Stimulated activated CD4-positive, alpha-beta T cell treated with anti-CD3 and anti-CD28 coated beads, Interleukin-2, amount 100 ng/mL, for 4 hours (primary cell): ENCODE measurements at places on chromosomes 1 and 21.

- DNase-seq, result no peak
Measured at GRCh38 chr1:101022294-101022693, 3.3 kb downstream of the DPH5 start.

- DNase-seq, result no peak
Measured at GRCh38 chr1:180254854-180255253, 24.8 kb downstream of the LHX4 start.

GRCh38 chr1:168484083-168484482 is 59.7 kb downstream of the XCL2 start:
- no peak for DNase-seq

DNA sequence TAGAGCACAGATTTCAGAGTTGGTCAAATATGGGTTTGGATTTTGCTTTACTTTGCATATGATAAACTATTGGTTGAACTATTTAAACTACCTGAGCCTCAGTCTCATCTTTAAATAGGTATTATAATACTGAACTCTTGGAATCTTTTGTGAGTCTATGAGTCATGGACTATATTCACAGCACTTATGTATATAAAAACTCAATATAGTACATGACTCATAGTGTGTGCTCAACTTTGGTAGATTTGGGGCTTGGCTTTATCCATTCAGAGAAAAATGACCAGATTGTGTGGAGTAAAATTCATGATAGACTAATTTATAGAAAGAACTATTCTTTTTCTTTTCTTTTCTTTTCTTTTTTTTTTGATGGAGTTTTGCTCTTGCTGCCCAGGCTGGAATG is 28.7 kb downstream of the FCRL3 start:
- DNase-seq, result no peak

DNA sequence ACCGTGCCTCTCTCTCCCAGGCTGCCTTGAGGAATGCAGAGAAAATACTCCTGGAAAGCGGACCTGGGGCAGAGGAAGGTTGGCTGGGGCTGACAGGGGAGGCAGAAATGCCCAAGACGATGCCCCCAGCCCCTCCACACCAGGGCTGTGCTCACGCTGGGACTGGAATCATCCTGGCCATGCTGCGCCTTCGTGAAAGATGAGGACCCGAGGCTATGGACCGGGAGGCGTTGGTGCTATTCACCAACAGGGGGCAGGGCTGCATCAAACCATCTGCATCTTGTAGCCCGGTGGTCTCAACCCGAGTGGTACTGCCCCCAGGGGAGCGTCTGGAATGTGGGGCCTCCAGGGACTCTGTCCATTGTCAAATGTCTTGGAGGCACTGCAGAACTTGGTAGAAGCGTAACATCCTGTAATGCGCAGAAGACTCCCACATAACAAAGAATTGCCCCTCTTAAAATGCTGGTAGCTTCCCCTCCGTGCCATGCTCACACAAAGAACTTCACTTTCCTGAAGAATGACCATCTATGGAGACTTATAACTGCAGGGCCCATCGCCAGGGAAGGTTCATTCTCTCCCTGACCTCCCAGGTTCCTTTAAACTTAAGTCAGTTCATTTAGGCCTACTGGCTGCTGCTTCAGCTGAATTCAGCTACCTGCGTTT is 251.2 kb downstream of the RRAGC start:
- no peak for DNase-seq

DNA sequence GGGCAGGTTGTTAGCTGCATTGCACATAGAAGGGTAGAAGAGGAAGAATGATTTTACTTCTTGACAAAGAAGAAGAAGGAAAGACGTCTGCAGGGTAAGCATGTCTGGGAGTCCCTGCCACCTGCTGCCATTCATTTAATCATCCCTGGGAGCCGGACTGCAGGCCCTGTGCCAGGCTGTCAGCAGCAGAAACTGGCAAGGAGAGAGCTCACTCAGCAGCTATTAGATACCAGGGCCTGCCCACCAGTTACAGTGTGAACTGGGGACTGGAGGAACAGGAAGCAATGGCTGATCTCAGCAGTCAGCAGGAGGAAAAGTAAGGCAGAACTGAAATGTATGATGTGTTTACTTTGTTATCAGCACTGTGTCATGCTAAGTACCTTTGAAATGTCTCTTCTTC is 75.7 kb upstream of the C1orf87 start:
- DNase-seq, result no peak

DNA sequence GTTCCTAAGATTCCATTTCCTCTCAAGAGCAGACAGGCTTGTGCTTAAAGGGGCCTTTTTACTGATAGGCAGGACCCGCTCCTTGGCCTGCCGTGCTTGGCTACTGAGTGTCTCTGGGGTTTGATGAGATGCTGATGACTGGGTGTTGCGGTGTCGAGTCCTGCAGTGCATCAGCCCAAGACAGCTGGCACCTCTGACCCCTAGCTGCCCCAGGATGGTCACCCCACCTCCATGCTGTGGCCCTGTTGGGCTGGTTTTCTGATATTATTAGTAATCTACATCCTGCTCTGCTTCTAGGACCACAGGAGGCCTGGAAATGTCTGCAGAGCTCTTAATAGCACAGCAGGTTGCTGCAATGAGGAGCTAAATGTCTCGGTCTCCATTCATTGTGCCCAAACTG is 28.7 kb downstream of the LRRC71 start:
- no peak for DNase-seq

GRCh38 chr1:185373813-185374529 is 56.9 kb upstream of the IVNS1ABP start:
- DNase-seq, result no peak

DNA sequence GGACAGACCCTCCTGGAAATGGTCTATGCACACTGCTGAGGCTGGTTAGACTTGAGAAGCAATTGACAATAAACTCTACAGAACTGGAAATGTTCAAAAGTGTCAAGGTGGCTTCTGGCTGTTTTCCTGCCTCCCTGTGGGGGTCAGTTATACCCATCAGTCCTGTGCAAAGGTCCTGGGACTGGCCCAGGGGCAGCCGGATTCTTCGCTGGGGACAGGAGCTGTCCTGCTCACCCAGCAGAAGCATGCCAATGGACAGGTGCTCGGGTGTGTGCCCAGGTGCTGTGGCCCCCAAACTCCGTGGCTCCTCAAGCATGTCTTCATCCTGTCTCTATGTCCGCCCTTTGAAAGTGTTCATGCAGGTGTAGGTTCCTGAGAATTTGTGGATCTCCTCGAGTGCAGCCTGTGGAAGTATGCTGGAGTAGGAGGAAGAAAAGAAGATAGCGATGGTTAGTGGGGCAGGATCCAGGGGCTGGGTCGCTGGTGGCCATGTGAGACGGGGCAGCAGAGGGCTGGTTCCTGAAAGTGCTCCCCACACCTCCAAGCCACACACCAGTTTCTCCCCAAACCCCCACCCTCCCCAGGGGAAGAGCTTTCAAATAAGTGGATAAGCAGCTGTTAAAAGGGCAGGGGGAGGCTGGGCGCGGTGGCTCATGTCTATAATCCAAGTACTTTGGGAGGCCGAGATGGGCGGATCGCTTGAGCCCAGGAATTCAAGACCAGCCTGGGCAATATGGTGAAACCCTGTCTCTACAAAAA is 49.8 kb downstream of the DHRS3 start:
- no peak for DNase-seq

DNA sequence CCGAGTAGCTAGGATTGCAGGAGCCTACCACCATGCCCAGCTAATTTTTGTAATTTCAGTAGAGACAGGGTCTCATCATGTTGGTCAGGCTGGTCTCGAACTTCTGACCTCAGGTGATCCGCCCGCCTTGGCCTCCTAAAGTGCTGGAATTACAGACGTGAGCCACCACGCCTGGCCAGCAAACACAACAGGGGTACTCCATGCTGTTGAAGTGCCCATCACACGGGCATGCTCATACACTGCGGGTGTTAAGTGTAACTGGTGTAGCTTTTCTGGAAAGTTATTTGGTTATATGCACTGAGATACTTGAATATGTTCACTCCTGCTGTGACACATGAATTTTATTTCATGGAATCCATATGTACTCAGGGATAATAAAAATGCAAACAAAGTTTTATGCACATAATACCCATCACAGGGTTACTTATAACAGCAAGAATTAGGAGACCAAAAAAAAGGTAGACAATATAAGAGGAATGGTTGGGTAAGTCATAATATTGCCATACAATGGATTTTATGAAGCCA is 9.2 kb downstream of the SRSF4 start:
- DNase-seq, result no peak

- DNase-seq, result no peak
Measured at GRCh38 chr1:156897078-156897825, 3.7 kb downstream of the PEAR1 start.

DNA sequence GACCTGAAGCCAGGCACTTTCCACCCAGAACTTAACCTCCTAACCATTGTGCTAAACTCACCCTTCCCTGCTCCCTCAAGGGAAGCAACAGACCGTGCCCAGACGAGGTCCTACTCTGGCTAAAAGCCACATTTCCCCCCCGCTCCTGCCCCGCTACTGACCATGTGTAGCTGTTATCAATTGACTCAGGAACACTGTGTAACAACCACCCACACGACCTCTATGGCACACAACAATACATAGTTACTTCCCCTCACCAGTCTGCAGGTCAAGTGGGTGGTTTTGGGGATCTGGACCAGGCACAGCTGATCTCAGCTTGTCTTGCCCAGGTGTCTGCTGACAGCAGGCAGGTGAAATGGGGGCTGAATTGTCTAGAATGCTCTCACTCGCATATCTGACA is 40.1 kb downstream of the CAMK2N1 start:
- no peak for DNase-seq

- no peak for DNase-seq
Measured at GRCh38 chr1:45394342-45394741, 54.1 kb upstream of the MUTYH start.

DNA sequence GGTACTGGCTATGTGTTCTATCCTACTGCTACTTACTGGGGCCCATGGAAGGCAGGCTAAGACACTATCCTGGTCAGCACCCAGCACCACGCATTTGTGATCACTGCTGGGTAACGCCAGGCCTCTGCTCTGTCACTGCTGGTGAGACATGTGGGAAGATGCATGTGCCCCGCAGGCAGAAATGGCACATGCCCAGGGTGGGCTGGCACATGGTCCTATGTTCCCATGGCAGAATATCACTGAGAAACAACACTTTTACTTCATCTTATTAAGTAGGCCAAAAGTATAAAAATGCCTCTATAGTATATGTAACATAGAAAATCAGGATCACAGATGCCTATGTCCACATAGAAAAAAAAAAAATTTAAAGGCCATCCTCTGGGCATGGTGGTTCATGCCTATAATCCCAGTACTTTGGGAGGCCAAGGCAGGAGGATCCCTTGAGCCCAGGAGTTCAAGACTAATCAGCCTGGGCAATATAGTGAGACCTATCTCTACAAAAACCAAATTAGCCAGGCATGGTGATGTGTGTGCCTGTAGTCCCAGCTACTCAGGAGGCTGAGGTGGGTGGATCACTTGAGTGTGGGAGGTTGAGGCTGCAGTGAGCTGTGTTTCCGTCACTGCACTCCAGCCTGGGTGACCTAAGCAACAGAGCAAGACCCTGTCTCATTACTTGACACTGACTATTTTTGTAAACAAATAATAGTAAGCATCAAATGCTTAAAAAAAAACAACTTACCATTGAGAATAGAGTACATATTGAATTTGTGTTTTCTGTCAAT is 11.5 kb downstream of the DDX59 start:
- no peak for DNase-seq

GRCh38 chr1:46653405-46653958 is 14.7 kb downstream of the ATPAF1 start:
- DNase-seq, result no peak

- no peak for DNase-seq
Measured at GRCh38 chr1:45306319-45306718, 20.4 kb upstream of the HPDL start.

DNA sequence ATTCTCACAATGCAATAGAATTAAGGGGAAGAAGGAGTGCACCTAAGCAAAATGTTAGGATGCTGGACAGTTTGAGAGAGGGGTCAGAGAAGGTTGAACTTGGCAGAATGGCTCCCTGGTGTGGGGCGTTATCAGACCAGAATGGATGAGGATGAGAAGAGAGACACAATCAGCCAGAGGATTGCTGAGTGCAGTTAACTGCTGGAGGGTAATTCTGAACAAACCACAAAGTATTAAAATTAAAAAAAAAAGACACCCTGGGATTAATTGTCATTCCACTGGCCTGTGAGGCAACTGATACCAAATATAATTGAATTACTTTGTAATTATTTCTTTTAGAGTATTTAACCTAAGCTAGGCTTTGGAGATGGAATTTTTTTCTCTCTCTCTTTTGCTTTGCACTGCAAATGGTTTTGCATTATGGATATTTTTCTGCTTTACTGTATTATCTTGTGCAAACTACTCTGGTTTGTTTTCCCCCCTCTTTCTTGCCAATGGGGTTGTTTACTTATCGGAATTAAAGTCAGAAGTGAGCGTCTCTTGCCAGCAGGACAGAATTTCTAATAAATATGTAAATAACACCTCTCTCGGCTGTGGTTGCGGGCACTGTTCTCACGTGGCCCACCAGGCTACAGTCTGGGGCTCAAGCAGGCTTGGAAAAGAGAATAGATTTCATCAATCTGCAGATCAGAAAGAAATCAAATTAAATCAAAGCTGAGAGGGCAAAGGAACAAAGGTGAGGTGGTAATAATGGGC is 572.9 kb upstream of the CAMK1G start:
- no peak for DNase-seq

- DNase-seq, result no peak
Measured at GRCh38 chr1:7209336-7209735, 424.1 kb downstream of the CAMTA1 start.

- no peak for DNase-seq
Measured at GRCh38 chr1:109849655-109850054, 61.0 kb upstream of the CSF1 start.

DNA sequence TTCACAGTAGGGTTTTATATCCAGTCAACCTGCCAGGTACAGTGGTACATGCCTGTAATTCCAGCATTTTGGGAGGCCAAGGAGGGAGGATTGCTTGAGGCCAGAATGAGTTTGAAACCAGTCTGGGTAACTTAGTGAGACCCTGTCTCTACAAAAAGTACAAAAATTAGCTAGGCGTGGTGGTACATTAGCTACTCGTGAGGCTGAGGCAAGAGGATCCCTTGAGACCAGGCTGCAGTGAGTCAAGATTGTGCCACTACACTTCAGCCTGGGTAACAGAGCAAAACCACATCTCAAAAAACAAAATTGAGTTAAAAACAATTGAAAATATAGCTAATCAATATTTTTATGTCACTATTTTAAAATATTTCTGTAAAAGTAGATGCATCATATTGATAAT is 33.2 kb downstream of the DDI2 start:
- no peak for DNase-seq

- DNase-seq, result no peak
Measured at GRCh38 chr1:149927056-149927562, 494 bp downstream of the SF3B4 start.
